ACHN (cell line): ENCODE measurements at places on chromosomes 7 and 10.

GRCh38 chr10:693506-693905 is 4.0 kb upstream of the DIP2C start:
- DNase-seq: peak; percentile 9

DNA sequence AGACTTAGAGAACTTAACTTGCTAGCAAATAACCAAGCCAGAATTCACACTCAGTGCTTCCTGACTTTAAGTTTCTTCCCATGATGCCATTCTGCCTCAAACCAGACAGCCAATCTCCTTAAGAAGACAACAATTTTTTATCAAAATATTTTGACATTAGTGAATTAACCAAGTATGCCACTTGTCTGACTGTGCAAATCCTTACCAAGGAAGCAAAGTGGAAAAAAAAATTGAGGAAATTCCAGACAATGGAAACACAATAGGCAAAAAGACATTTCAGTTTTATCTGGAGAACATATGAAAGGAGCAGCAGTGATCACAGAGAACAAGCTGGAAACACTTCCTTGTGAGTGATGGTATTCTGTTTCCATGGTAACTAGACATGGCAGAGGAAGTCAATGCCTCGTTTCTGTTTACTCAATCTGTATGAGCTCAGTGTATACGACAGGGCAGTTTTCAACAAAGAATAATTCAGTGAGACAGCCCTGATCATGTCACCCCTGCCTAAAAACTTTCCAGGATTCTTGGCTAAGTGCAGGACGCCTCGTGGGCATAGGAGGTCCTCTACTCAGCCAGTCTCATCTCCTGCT is 114.2 kb downstream of the DYNC1I1 start:
- no peak for DNase-seq

DNA sequence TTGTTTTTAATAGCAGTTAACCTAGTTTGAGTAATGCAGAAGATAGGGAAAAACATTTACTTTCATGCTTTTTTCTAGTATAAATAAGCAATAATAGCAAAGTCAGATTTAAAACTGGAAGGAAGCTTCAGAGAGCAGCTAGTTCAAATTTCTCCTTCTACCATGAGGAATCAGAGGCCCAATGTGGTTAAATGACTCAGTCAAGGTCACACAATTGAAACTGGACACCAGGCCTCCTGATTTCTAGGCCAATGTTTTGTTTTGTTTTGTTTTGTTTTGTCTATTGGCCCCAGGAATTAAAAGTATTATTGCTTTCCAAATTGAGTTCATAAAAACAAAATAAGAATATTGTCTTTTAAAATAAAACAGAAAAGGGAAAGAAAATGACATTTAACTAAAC is 122.3 kb downstream of the TRIL start:
- DNase-seq: no peak

- no peak for DNase-seq
These were observed 34.7 kb upstream of the NFE2L3 start for GRCh38 chr7:26117142-26117807.

- DNase-seq: no peak
These were observed 192.6 kb upstream of the C7orf33 start for GRCh38 chr7:148397985-148398384.
